ENCODE measurements at places on chromosomes 5 and 9.

- DNase-seq: no peak
Observed at GRCh38 chr9:136848393-136849037, 694 bp upstream of the PHPT1 start.

DNA sequence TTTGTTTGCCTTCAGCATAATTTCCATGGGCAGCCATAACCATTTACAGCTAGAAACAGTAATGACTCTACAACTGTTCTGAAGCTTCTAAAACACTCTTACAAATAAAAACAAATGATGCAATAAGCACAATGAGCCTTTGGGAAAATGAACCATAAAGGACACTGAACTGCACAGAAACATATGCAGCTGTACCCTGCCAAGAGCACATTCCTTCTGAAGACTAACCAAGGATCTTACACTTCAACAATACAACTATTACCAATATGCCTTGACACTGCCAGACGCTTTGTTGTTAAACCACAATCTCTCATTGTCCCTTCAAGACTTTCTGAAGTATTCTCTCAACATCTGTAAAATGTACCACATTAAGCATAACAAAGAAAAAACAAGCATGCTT is 104.2 kb upstream of the HMHB1 start:
- DNase-seq: no peak

DNA sequence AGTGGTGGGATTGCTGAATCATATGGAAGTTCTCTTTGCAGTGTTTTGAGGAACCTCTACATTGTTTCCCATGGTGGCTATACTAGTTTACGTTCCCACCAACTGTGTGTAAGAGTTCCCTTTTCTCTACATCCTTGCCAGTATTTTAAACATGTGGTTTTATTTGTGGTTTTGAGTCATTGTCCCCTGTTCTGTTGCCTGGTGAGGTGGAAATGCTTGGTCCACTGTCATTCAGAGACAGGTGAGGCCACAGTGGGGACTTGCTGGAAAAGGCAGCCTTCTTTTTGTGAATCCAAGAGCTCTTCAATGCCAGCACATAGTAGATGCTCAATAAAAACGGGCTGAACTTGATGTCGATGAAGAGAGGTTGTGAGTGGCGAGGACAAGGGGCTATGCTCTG is 44.2 kb downstream of the SH3PXD2B start:
- DNase-seq: no peak

GRCh38 chr5:172185096-172185461 is 2.9 kb downstream of the STK10 start:
- no peak for DNase-seq

DNA sequence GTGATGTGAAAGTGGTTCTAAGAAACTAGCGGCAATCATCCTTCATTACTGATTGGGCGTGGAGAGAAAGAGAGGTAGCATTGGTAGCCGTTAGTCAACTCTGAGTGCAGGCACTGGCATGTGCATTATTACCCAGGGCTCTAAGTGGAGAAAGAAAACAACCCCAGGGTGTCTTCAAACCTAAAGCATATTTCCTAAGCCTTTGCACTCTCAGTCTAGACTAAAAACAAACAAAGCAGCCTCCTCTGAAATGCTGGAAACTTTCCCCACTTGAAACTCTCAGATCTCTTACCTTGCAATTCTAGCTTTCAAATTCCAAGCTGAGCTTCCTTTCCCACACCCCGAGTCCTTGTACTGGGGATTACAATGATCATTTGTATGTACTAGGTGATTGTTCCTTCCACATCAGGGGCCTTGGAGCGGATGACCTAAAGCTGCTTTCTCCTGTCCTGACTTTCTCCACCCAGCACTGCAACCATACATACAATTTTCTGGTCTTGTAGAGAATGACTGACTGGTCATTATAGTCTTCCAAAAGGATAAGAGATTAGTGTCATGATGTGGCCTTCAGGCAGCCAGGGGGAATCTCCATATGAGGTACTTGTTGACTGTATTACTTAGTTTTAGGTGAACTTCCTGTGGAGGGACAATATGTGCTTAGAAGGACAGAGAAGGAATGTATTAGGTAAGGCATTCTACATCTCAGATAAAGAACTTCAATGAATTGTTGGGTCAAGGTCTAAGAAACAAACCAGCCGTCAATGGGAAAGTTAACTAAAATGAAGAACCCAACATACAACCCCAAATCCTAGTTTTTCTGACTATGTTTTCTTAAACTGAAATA is 98.3 kb upstream of the CDKN2B start:
- no peak for DNase-seq

DNA sequence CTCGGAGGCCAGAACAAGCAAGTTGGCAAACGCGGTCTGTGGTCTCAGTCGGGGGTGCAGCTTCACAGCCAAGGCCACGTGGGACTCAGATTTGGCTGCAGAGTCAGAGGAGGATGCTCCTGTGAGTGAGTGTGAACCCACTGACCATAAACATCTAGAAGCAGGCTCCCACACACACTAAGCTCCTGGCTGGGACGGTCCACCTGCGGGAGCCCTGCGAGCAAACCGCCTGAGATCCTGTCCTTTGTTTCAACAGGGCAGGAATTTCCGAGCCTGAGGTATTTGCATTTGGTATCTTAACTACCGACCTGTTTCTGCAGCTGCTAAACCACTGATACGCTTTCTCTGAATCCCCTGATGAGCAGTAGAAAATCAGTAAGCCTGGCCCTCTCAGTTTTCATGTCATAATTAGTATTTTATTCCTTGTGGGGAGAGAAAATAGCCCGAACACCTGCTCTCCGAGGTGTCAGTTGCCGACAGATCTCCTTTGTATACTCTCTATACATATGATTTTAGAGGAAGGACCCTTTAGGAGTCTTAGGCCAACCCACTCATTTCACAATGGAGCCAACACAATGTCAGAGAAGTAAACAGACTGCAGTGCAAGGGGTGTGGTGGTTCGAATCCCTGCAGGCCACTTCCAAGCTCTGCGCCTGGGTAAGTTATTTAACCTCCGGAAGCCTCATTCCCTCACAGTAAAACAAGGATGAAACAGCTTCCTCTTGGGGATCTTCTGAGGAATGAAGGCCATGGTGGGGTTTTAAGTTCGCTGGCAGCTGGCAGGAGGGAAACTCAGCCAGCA is 40.9 kb upstream of the PWWP2A start:
- DNase-seq: no peak

DNA sequence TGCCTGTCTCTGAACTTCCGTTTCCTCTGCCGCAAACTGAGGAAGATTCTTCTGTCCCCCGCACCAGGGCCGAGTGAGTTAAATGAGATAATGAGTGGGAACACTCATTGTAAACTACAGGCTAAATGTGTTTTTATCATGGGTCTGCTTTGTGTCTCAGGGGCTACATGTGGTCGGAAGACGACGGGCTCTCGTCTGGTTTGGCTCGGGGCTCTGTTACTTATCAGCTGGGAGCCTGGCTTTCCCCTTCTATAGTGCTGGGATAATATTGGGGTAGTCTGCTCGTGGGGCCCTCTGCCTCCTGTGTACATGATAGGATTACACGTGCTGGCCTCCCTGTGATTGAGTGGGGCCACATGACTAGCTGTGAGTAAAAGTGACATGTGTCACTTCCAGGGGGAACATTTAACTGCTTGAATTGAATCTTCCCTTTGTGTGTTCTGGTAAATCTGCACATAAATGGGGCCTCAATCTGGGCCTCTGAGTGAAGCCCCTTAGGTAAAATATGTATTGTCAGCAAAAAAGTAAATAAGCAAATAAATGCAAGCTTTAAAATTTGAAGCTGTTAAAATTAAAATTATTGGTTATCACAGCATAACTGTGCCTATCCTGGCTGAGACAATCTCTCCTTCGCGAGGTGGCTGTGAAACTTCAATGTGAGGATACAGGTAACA is 86.9 kb upstream of the SH3PXD2B start:
- DNase-seq: no peak

DNA sequence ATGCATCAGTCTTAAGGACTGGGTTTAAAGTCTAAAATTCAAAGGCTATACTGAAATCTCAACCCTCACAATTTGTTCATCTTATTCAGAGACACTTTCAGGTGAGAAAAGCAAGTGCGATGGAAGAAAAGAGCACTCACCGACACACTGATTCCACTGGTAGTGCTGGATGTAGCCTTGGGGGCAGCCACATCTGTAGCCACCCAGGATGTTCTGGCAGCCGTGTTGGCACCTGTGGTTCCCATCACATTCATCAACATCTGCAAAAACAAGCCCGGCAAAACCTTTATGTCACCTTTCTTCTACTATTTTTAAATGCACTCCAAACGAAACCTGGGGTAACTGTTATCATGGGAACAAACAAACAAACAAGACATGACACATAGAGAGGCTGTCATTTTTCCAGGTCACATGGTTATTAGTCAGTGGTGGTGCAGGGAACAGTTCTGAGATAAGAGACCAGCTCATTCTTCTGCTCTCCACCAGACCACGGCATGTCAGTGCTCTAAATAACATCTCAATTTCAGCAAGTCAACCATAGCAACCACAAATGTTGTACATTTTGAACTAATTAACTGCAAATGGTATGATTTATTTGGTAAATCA is 188.4 kb downstream of the SLC12A2 start:
- DNase-seq: no peak

GRCh38 chr9:137079401-137079787 is 2.1 kb downstream of the UAP1L1 start:
- no peak for DNase-seq

- DNase-seq: no peak
Observed at GRCh38 chr9:76772686-76773445, 8.6 kb downstream of the PCA3 start.

GRCh38 chr9:129136446-129137035 is 25.3 kb downstream of the PTPA start:
- no peak for DNase-seq

- DNase-seq: no peak
Observed at GRCh38 chr5:138943599-138944173, 68.6 kb upstream of the LRRTM2 start.

DNA sequence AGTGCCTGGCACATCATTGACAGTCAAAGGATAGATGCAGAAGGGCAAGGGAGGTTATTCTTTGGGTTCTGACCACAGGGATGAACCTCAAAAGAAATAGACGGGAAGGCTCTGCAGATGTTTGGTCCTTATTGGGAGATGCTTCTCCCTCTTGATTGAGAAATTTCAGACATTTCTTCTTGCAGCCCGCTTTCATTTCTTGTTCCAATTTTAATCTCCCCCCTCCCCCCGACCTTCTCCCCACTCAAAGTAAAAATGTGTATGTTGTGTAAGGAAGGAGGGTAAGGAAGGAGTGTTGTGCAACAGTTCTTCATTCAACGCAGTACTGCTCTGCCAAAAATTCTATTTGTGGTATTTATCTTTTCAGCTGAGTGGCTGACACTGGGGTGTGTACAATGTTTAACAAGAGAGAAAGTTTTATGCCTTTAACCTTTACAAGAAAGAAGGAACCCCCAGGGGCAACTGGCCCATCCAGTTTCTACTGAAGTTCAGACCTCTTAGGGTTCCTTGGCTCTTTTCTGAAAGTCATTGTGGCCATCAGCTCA is 46.3 kb upstream of the TNFSF15 start:
- no peak for DNase-seq

GRCh38 chr5:122835681-122836080 is 9.7 kb upstream of the SNX24 start:
- no peak for DNase-seq

GRCh38 chr5:56839062-56839461 is 23.7 kb downstream of the MAP3K1 start:
- no peak for DNase-seq

DNA sequence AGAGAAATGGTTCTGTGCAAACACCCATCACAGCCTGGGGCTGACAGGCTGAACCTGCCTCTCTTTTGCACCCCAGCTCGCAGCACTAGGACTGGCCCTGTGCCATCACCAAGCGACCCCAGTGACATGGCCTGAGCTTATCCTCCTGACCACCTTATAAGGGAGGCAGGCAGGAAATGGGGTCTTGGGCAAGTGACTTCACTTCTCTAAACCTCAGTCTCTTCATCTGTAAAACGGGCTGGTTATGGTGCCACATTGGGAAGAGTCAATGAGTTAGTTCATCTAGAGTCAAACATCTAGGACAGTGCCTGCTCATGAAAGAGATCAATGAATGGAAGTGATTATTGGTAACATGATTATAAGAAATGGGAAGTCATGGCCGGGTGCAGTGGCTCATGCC is 6.2 kb downstream of the SNCB start:
- no peak for DNase-seq

DNA sequence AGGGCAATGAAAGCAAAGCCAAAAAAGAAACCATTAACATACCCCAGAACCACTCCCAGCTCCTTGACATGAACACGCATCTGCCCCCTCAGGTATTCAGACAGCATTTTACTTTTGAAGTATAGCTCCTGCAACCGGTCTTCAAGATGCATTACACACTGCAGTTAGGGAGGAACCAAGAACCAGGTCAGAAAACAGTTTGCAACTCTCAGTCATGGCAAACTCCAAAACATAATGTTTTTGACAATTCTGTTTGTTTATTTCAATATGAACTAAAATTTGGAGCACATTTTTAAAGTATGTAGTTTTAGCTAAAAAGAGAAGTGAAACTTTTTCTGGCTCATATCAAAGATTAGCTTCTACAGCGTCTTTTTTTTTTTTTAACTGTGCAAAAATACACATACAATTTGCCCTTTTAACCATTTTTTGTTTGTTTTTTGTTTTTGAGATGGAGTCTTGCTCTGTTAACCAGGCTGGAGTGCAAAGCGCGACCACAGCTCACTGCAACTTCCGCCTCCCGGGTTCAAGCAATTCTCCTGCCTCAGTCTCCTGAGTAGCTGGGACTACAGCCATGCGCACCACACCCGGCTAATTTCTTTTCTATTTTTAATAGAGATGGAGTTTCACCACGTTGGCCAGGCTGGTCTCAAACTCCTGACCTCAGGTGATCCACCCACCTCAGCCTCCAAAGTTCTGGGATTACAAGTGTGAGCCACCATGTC is 12.2 kb upstream of the RAPGEF6 start:
- DNase-seq: no peak

DNA sequence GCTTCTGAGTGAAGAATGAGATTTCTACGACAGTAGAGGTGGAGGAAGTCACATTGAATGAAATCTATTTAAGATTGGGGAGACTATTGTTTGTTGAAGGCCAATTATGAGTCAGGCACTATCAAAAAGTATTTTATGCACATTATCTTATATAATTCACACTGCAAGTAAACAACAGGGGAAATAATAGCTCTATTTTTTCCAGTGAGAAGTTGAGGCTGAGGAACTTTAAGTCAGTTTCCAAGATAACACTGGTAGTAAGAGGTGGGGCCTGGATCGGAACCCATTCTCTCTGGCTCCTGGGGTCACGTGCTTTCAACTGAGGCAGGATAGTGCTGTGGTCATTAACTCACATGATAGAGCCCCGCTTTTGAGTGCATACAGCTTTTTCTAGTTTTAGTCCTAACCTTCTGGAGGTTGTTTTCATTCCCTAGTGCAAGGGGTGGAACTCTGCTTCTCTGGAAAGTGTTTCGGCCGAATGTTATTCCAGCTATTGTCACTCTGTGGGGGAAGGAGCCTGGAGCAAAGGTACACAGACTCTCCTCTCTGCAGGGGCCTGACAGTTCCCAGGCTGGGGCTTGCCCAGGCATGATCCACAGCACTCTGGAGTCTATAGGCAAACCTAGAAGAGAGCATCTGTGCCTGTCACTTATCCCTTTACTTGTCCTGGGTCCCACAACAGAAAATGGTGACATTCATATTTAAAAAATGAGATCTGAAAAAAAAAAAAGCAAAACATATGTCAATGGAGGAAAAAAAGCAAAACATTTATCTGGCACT is 352.4 kb upstream of the ACTBL2 start:
- DNase-seq: no peak

Measured in T follicular helper cell (primary cell).